ENCODE measurements at places on chromosomes 5 and 9.

- DNase-seq, result no peak
These were observed 1.1 kb upstream of the CEP78 start for GRCh38 chr9:78234810-78235209.

DNA sequence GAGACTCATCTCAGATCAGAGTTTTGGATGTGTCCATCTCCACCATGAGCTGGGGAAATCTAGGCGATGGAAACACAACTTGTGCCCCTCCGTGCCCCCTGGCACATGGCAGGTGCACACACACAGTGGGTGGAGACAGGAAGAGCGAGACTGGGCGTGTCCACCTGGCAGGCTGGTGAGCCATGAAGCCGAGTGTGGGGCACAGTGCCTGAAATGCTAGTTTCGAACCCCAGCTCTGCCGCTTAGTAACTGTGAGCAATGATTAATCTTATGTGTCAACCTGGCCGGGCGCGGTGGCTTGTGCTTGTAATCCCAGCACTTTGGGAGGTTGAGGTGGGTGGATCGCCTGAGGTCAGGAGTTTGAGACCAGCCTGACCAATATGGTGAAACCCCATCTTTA lies 80.8 kb upstream of the RNU6ATAC start:
- DNase-seq, result no peak

GRCh38 chr9:26687421-26687820 lies 205.2 kb downstream of the CAAP1 start:
- DNase-seq, result no peak

GRCh38 chr5:94690778-94691177 lies 72.3 kb downstream of the SLF1 start:
- DNase-seq, result no peak

- no peak for DNase-seq
These were observed 456.0 kb downstream of the BNC2 start for GRCh38 chr9:16414451-16414850.

GRCh38 chr9:1217076-1217475 lies 166.9 kb downstream of the DMRT2 start:
- no peak for DNase-seq

- DNase-seq, result no peak
These were observed 11.8 kb upstream of the TMC1 start for GRCh38 chr9:72509635-72510034.

- no peak for DNase-seq
These were observed 64.9 kb downstream of the COL5A1 start for GRCh38 chr9:134706522-134706921.

- DNase-seq, result no peak
These were observed 77.3 kb upstream of the SREK1 start for GRCh38 chr5:66066826-66067225.

GRCh38 chr9:134408389-134408788 lies 82.1 kb downstream of the RXRA start:
- DNase-seq, result no peak

DNA sequence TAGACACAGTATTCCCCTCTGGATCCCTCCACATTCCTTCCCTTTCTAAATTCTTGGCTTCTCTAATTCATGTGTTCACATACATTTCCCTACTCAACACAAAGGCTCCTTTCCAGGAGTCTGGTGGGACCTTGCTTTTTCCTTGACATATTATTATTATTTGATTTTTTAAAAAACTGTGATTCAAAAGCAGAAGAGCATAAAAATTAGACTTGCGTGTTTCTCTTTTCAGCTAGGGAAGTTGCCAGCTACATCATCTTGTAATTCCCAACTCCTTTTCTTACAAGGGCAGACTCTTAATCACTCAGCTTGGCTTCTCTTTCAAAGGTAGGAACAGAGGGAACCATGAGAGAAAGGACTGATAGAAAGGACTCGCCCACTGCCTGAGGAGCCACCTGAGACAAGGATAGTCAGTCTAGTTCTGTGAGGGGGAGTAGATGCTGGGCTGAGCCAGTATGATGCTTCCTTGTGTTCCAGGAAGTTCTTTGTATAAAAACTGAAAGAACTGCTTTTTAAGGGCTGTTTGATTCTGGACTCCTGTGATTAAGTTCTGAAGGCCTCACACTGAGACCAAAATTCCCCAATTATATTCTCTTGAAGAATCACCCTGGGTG lies 51.0 kb upstream of the DPYSL3 start:
- no peak for DNase-seq

GRCh38 chr5:98768160-98768959 lies 5.1 kb upstream of the RGMB start:
- DNase-seq, result peak; percentile 31

DNA sequence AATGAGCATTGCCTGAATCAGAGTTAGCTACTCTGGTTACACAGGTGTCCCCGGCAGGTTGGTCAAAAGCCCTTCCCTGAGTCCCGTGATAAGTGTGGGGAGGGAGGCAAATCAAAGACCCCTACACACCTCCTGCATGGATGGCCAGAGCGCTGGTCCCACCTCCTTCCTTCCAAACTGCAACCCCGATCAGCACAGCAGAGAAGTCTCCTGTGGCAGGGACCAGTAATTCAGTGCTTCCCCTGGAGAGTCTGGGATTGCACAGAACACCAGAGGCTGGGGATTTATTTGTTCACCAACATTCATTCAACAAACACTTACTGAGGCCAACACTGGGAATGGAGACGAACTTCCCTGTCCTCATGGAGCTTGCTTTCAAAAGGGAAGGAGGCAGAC lies 46.2 kb downstream of the NSUN2 start:
- no peak for DNase-seq

DNA sequence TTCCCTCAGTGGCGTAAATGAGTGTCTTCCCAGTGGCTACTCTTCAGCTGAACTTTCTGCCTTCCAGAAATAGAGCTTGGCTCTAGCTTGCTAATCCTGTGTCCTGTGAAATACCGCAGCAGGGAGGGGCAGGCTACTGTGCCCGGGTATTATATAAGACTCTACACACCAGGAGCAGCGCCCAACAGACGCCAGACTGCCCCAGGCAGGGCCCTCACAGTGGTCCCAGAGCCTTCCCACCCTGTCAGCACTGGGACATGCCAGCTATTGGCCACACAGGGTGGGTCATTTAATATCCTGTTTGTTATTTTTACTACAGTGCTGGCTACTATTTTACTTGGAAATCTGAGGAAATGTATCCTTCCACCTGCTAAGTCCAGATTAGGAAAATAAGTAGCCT lies 121.0 kb downstream of the FEM1C start:
- no peak for DNase-seq

DNA sequence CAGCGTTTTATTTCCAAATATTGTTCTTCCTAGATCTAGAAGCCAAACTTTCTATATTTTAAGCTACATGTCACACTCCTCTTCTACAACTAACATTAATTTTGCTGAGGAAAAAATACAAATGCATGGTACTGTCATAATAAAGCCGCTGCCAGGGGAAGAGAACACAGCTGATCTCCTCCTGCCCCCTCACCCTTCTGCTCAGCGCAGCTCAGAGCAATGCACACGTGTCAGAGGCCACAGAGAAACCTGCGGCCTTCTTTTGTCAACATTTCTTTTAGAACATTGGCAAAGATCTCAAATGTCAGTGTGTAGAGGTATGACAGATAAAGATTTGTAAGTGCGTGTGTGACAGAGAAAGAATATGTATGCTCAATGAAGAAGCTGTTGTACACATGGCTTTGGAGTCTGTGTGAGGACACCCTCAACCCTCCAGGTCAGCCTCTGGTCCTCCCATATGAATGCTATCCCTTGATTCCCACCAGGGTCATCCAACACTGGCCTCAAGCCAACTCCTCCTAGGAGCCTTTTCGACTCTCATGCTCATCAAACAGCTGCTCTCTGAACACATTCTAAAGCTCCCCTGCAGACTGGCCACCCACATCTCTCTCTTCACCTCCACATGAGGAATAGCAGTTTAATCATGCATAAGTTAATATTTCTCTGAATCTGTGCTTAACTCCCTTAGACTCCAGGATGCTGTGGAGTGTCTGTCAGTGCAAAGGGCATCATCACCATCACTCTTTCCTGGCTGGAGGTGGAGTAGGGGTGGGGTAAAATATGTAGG lies 40.9 kb downstream of the TAS2R1 start:
- no peak for DNase-seq

DNA sequence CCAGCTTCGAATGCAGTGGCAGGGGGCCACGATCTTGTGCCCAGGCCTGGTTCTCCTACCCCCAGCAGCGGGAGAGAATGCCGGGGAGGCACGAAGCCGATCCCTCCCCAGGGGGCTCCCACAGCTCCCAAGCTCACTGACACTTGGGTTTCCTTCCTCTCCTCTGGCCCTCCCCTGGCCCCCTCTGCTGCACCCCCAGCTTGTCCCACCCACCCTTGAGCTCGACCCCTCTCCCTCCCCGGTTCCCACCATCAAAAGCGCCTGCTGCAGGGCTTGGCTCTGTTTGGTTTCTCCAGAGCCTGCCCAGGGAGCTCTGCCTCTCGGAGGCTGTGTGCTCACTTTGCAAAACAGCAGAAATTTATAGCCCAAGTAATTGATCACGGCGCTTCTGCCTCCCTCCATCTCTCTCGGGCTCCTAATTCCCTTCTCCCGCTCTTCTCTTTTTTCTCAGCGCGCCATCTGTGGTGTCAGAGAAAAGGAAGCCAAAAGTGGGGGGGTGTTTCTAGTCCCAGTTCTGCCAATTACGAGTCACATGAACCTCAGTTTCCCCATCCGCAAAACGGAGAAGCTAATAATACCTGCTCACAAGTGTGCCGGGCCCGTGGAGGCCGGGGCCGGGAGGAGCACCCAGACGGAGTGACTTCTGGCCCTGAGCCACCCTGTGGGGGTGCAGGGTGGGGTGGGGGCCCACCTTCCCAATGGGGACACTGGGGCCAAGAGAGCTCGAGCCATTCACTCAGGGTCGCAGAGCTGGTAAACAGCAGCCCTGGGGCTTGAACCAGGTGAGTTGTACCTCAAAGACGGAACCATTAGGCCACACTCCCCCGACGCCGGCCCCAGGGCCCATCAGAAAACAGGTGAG lies 141.2 kb upstream of the IER5L start:
- peak; percentile 5 for DNase-seq

DNA sequence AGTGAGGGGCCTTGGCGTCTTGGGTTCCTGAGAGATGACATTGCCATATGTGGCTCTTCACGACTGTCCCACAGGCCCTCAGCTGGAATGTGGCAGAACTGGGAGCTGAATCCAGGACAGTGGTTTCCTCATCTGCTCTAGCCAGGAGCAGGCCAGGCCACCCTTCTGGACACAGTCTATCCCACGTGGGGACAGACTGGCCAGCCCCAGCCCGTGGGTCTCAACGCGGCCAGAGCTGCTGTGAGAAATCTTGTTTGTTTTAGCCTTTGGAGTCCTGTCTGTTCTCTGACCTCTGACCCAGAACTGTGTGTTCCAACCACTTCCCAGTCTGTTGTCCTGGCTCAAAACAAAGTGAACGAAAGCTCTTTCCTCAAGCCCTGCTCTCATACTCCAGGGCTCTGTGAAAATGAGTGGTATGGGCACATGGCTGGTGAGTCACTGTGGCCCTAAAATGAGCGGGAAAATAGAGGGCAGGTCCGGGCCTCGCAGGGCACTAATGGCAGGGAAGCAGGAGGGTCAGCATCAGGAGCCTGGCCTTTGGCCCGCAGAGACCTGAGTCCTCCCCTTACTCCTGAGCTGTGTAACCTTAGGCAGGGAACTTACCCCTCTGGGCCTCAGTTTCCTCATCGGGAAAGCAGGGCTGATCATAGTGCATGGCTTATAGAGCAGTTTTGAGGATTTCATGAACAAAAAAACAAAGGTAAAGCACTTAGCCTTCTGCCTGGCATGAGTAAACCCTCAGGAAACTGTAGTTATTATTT lies 34.8 kb upstream of the GLRX start:
- no peak for DNase-seq

DNA sequence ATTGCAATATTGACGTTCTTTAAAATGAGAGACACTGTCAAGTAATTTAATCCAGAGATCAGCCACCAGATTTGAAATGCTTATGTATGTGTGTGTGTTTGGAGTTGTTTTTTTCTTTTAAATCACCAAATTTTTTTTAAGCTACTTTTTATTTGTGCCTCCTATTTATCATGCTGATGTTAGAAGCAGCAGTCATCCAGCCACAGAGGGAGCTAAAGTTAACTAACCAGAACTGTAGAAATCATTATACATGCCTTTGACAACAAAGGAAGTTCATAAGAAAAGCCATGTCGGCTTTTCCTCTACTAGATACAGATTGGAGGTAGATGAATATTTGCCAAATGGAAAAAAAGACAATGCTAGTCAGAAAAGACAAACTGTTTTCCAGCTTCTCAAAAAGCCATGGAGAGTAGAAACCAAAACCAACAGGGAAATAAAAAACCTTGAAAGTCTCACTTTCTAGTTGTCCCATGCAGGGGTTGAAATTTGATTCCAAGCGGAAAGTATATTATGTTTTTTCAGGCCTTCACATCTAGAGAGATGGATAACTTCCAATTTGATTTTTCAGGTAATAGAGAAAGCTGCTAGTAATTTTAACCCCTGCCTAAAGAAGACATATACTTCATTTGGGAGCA lies 4.5 kb downstream of the PURA start:
- DNase-seq, result no peak

DNA sequence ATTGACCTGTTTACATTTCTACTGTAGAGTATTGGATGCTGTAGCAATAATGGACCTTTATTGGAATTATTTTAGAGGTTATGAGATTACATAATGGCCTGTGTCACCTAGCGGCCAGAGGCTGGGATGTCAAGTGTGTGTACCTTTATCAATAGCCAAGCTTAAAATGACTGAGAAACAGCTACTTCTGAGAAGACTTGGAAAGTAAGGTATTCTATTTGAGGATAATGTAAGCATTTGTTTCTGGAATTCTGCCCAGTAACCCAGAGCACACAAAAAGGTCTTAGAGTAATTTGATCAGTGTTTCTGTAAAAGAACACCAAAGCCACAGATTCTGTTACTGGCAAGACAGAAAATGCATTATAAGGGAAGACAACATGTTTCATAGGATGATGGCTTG lies 116.8 kb downstream of the MACIR start:
- no peak for DNase-seq

GRCh38 chr9:96663506-96664120 lies 8.5 kb upstream of the PRXL2C start:
- no peak for DNase-seq

Measured in activated CD4-positive, alpha-beta T cell treated with anti-CD3 and anti-CD28 coated beads, Interleukin-2, amount 10 ng/mL, durations not matched to agents 7 days and 5 days (primary cell).